ENCODE measurements at places on chromosomes 16 and 17. TPM values are rescaled to one million over a fixed set of nuclear protein-coding genes. Genes with fewer than 3 reads are reported as not detected.

The TBC1D26 gene
- 0.47 TPM for total RNA-seq

DNA sequence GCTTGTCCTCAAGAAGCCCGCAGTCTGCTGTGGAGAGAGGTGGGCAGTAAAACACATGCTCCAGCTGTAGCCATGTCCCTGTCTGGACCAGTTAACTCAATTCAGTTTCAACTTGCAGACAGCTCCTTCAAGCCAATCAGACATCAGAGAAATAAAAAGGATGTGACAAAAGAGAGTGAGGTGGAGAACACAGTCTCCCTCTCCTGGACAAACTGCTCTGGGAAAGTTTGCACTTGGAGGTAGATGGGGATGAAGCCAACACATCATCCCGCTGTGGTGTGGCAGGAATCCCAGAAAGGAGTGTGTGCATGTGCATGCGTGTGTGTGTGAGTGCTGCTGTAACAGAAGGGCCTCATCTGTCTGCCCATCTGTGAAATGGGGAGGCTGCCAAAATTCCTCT lies 358.6 kb upstream of the ASIC2 start:
- DNase-seq: no peak

DNA sequence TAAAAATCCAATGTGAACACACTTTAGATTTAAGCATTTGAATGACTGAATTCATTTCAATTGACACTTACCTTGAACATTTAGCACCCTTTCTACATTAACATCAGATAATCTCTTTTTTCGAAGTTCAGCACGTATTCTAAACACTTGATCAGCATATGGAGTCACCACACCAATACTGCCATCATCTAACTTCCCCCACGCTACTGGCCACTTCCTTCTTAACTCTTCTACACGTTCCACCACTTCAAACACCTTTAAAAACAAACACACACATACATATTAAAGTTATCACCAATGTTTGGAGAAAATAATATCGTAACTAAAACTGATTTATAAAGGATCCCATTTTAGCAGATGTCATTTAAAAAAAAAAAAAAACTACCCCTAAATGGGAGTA lies 93.5 kb downstream of the CACNG1 start:
- DNase-seq: no peak

The ARSG gene
- total RNA-seq: 19.4 TPM

The CCDC144A gene
- total RNA-seq: 11.0 TPM

DNA sequence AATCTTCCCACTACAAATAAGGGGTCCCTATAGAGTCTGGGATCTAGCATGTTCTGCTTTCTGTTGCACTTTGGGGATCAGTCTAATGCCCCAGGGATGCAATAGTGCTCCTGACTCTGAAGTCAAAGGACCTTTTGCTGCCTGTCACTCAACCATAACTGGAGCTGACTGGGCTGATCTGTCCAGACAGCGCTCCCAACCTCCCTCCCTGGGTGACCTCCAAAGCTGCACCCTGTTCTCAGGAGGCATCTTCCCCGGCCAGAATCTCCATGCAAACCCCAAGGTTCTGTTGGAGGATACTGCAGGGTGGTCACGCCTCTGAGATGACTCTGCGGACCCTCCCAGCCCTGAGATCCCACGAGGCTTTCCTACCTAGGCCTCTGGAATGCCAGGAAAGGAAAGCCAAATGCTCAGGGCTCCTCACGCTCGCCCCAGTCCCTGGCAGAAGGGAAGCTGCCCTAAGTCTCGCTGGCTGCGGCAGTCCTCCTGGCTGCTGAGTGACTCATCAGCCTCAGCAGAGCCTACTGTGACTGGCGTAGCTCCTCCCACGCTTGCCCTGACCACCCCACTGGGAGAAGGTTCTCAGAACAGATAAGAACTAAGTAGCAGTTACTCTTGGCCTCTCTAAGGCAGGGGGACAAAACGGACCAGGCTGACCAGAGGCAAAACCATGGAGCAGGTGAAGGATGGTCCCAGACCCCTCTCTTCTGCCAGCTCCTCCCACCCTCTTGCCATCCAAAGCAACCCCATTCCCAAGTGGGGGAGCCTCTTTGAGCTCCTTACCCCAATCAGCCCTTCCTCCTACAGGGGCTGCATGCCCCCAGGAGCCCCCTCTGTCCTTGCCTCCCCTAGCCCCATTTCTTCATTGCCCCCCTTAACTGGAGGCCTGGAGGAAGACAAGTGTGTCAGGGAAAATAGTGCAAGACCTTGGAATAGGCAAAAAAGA lies 124.1 kb upstream of the TNRC6C start:
- peak; percentile 65 for DNase-seq

The DOC2B gene
- total RNA-seq: 23.5 TPM

DNA sequence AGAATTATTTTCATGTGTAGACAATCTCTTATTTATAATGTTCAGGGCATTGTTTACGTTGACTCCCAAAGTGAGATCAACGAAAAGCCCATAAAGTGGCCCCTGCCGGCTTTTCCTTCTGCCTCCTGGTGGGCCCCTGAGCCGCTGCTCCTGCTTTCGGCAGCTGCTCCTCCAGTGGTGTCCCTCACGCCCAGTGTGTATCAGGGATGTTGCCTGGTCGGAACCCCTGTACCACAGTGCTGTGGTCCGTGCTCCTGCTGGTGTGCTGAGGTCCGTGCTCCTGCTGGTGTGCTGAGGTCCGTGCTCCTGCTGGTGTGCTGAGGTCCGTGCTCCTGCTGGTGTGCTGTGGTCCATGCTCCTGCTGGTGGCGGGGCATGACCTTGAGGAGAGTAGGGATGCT lies 107.6 kb downstream of the BANP start:
- no peak for DNase-seq

DNA sequence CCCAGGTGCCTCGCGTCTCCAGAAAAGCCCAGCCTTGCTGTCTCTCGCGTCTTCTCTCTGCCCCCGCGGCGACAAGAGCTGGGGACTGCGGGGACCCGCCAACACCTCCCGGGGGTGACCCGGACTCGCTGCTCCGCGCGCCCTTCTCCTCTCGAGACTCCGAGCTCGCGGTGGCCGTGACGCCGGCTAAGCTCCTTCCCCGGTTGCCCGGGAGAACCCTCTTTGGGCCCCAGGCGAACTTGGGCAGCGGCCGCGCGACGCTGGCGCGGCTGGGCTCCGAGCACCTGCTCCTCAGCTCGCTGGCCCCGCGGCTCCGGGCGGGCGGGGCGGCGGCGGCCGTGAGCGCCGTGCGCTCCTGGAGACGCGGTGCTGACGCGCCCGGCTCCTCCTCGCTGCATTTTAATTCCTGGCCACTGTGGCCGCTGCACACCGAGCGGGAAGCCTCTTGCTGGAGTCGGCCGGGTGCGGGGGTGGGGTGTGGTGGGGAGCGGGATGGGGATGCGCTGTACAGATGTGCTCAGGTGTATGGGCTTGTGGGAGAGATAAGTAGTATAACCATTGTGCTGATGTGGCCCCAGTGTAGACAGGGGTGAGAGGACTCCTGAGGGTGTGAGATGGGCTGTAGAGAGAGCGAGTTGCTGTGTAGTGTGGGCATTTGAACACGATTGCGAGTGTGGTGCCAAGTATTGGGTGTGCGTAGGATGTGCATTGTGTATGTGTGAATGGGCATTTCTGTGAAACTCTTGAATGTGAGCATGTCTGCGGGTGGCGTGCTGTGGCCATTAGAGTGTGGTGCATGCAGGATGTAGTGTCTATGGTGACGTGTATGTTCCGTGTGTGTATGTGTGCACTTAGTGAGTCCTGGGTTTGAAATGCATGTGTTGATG lies at the start of gene ASIC2:
Gene ASIC2, minus strand, starts transcription at position 315 of the 887 bp plus-strand sequence.
- DNase-seq: no peak

DNA sequence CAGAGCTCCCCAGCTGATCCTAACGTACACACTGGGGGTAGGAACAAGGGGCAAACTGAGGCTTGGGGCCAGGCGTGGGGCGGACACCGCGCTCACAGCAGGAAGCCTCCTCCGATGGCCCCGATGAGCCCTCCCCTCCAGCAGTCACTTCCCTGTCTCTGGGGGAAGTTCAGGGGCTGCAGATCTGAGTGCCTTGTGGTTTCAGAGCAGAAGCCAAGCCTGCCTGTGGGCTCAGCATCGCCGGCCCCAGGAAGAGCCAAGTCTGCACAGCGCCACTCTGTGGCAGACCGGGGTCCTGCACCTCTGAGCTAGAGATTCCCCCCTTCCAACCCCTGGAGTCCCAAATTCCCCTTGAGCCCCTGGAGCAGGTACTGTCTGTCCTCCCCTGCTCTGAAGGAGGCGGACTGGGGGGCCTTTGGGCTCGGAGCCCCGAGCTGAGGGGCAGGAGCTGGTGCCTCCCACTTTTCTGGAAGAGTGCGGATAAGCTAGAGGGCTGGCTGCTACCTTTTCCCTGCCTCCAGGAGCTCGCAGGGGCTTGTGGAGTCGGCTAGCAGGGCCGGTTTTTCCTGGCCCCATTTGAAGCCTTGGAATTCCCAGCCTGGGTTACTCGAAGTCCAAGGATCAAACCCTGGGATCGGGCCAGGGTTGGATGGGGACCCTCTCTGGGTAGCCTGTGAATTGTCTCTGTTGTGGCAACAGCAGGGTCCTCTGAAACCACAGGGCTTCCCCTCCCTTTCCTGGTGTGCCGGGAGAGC lies 2.9 kb downstream of the GSE1 start:
- DNase-seq: peak; percentile 75

The KRTAP4-3 gene
- not detected for total RNA-seq

DNA sequence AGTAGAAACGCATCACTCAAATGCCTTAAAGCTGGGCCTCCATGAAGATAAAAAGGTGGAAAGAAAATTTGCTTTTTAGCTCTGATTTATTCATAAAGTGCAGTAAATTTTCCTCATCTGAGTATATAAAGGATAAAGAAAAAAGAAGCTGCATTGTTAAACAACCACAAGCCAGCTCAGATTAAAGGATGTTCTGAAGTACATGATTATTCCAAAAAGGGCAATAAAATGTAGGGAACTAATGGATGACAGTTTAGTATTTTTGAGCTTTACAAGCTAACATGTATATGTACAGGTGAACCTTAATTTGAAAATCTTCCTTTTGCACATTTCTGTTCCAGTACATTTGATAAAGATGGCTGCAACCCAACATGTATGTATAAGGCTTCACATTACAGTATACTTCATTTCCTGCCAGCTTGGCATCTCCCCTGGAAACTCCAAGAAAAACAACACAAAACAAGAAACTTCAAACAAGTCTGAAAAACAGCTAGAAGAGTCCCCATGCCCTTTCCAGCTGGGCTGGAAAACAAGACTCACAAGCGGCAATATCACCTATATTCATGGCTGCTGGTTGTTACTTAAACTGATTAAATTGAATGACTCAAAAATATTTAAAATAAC lies 225.7 kb downstream of the CEP112 start:
- no peak for DNase-seq

DNA sequence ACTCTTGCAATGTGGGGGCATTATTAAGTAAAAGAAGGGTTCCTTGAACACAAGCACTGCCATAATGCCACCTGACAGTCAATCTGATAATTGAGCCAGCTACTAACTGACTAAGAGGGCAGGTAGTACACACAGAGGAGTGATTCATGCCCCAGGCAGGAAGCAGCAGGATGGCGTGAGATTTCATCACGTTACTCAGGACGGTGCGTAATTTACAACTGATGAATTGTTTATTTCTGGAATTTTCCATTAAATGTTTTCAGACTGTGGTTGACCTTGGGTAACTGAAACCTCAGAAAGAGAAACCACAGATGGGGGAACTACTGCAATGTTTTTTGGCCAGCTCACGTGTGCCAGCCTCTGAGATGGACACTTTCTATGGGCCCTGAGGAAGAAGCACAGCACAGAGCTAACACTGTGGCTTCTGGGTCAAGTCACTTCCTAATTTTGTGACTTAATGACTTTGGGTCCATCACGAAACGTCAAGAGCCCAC lies 46.7 kb downstream of the C17orf67 start:
- DNase-seq: peak; percentile 53

The NSF gene
- total RNA-seq: 76.7 TPM

- no peak for DNase-seq
Observed at GRCh38 chr16:12110361-12111107, 134.0 kb downstream of the SNX29 start.

The TEKT5 gene
- total RNA-seq: 8.0 TPM

- no peak for DNase-seq
Observed at GRCh38 chr17:74603037-74603635, 11.1 kb upstream of the CD300LD start.

DNA sequence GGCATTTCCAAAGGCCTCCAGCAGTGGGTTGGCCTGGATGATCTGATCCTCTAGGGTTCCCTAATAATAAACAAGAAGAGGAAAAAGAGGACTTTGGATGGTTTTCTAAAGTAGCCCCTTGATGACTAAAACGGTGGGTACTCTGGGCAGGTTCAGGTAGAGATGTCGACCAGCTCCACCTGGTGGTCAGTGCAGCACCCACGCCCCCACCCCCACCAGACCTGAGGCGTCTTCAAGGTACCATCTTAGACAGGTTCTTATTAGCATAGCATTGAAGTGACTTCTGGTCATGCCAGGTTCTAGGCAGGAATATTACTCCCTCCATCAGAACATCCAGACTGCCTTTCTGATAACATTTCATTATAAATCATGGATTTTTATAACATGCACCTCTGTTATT lies 15.0 kb downstream of the MYH13 start:
- DNase-seq: no peak

The KRT20 gene
- 4.7 TPM for total RNA-seq

- peak; percentile 39 for DNase-seq
Observed at GRCh38 chr17:40313668-40314583, 4.9 kb downstream of the RARA start.

DNA sequence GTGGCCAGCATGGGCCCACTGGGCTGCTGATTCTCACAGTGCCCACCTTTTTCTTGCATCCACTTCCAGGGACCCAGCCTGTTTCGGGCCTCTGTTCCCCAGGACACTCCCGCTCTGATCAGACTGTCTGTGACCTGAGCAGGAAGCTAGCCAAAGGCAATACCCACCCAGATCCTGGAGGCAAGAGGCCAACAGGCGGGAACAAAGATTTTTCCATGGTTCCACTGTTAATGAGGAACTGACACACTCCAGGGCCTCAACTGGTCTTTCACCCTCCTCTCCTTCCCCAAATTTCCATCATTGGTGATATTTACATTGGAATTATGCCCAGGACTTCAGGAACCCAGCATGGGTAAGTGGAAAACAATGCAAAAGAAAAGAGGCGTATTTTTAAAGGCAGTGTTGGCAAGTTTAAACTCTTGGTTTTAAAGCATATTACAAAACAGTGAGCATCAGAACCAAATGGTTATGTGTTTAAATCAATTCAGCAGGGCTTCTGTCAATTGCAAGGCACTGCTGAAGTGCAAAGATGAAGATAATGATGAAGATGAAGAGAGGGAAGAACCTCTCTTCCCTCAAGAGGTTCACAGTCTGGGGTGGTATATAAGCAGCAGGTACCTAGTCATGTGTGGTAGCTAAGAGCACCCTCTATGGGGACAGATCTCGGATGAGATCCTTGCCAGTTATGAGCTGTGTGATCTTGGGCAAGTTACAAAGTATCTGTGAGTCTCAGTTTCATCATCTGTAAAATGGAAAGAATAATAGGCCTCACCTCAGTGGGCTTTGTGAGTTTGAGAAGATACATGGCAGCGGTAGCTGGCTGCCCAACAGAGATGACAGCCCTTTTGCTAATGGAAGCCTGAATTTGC lies 14.4 kb upstream of the ATP2A3 start:
- no peak for DNase-seq
